Stimulated activated CD4-positive, alpha-beta T cell treated with anti-CD3 and anti-CD28 coated beads, Interleukin-12 subunit alpha, Interleukin-12 subunit beta, amount 100 ng/mL, for 48 hours (primary cell): ENCODE measurements at places on chromosomes 13 and 19.

DNA sequence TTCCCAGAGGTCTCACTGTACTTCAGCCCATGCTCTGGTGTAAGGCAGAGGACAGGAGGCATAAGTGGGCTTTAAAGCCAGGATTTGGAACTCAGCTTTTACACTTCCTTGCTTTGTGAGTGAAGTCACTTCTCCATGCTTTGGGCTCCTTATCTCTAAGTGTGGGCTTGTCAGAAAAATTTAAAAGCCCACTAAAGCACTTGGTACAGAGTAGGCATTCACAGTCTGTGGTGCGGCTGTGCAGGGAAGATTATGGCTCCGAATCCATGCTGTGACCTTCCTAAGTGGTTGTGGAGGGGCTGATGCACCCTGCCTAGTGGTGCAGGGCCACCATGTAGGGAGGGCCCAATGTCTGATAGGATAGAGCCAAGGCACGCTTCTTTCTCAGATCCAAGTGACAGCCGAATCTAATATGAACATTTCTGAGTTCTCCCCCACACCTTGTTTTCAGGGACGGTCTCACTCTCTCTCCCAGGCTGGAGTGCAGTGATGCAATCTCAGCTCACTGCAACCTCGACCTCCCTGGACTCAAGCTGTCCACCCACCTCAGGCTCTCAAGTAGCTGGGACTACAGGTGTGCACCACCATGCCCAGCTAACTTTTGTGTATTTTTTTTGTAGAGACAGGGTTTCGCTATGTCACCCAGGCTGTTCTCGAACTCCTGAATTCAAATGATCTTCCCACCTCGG is 6.9 kb downstream of the TIMM29 start:
- DNase-seq = no peak

- DNase-seq = no peak
These were observed 291.5 kb downstream of the ZNF536 start for GRCh38 chr19:30663611-30664174.

DNA sequence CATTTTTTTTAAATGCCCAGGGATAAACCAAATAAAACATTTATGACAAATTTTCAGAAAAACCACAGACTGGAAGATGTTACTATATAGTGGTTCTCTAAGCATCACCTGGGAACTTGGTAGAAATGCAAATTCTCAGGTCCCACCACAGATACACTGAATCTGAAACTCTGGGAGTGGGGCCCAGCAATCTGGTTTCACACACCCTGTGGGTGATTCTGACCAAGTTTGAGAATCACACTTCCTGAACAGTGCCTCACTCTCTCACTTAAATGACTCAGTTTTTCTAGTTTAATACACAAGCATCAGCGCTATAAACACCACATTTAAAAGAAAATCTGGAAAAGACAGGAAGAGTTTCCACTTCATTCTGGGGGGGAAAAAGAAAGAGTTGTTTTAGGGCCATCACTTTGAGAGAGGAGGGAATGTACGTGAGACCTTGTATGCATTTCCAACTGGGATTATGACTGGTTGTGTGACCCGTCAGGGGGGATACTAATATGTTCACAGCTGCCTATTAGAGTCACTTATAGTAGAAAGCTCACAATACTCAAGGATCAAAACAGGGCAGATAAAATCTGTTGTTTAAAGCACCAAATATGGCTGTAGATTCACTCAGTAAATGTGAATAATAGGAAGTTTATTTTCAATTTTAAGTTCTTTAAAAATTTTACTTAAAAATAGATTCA is 567.7 kb downstream of the GPC6 start:
- DNase-seq = peak; percentile 62

GRCh38 chr13:112771877-112772538 is 82.2 kb downstream of the ATP11A start:
- DNase-seq = no peak

- no peak for DNase-seq
These were observed 21.5 kb downstream of the URI1 start for GRCh38 chr19:29963576-29963975.

- DNase-seq = no peak
These were observed 396.9 kb upstream of the SLITRK1 start for GRCh38 chr13:84279166-84279565.

DNA sequence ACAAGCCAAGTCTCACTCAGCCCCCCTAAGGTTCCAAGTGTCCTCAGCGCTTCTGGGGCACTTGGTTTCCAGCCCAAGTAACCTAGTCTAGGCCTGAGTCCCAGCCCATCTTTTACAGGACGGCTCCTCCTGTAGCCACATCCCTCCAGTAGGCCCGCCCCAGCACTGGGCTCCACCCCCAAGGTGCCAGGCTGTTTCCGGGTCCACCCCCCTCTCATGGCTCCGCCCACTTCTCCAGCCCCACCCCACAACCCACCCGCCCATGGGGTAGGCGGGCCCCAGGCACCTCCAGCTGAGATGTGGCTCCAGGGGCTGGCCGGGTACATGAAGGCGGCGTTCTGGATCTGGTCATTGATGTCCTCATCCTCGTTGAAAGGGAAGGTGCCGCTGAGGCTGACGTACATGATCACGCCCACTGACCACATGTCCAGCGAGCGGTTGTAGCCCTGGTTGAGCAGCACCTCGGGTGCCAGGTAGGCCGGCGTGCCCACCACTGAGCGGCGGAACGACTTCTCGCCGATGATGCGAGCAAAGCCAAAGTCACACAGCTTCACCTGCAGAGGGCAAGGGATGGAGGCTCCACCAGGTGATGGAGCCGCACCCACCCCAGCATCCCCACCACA is 17.2 kb upstream of the DACT3 start:
- DNase-seq = peak; percentile 62

- DNase-seq = no peak
These were observed 165.9 kb downstream of the B3GLCT start for GRCh38 chr13:31365630-31366029.

DNA sequence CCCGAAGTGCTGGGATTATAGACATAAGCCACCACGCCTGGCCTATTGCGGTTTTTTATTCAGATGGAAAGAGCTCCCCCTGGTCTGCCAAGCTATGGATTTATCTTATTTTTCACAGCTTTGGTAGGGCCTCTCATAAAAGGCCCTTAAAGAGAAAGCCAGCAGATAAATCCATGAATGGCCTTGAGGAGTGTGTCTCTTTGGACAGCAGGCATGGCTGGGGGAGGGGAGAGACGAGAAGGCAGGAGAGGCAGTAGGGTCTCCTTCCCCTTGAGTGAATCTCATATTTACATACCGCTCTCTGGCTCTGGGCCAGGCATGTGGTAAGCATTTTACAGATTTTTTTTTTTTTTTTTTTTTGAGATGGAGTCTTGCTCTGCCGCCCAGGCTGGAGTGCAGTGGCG is 25.2 kb downstream of the MARK4 start:
- DNase-seq = no peak

GRCh38 chr13:43489233-43489632 is 297.5 kb downstream of the ENOX1 start:
- no peak for DNase-seq

DNA sequence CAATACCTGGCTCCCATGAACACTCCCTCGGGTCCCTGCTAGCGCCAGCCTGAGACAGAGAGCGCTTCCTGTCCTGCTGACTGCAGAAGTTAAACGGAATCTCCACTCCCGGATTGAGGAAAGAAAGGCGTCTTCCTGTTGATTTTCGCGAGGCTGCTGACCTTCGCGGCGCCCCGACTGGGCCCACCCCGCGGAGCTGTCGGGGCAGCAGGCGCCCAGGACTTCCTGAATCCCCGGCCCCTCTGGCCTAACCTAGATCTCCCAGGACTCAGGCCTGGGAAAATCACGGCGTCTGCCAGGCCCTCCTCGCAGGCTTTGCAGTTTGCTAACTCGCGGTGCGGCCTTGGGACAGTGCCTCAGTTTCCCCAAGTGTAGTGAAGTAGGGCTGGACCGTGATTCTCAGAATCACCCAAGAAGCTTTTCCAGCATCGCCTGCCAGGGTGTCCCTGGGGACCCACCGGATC is 108.8 kb downstream of the KCTD15 start:
- DNase-seq = no peak

DNA sequence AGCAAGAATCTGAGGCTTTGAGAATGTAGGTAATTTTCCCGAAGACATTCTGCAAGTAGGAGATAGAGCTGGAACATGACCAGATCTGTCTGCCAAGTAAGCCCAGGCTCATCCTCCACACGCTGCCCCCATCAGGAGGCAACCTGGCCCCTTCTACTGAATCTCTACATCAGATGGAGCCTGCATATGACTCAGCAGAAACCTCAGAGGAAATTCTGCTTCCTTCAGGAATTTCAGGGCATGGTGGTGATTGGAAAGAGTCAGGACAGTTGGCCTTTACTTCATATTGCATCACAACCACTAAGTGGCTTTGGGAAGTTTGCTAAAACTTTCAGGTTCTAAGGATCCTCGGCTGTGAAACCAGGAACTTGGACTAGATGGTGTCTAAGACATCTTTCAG is 85.2 kb downstream of the LRRC63 start:
- no peak for DNase-seq

GRCh38 chr13:50396001-50396400 is 380.8 kb downstream of the KCNRG start:
- no peak for DNase-seq

DNA sequence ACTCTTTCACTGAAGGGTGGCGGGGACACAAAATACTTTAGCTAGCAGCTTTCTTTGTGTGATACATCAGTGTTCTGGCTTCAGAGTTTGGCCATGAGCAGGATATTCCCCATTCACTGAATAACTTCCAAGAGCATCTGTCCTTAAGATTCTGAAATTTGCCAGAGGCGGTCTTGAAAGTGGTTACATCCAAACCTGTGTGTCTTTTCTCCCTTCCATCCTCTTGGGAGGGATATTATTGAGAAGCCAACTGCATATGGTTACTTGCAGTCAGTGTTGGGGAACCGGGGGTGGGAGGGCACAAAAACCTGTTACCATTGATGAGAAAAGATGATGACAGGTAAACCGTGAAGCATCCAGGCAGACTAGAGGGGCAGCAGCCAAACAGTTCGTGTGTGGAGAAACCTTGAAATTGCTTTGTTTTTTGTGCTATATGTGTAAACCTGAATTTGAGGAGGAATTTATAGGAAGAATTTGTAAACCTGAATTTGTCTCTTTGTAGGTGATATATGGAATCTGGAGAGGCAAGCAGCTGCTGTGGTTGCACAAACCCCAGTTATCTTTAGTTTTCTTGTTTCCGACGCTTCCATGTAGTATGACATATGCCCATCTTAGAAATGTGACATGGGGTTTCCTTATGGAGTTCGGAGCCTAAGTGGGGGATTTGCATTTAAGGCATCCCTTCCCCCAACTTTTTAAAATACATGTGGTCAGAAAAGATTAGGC is 104.8 kb downstream of the WDFY2 start:
- no peak for DNase-seq

GRCh38 chr19:47790398-47790814 is 11.9 kb downstream of the SELENOW start:
- peak; percentile 86 for DNase-seq

DNA sequence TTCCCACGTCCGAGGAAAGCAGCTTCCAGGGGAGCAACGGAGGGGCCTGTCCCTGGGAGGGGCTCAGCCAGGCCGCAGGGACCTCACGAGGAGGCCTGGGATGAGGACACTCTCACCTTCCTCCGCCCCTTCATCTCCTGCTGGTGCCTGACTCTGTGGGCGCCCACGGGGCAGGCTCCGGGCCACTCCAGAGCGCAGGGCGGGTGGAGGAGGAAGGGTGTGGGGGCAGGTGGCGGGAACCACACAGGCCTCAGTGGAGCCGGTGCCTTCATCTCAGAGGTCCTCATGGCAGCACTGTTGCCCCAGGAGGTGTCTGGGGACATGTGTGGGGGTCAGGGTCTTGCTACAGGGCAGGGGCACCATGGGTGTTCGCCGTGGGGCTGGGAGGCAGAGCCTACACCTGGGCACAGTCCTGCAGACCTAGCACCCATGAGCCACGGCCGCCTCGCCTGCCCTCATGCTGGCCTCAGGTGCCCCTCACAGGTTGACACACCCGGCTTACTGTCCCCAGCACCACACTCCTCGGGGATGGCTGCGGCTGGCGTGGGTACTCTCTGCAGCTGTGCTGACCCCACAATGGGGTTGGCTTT is 10.1 kb upstream of the TMEM255B start:
- no peak for DNase-seq

- DNase-seq = no peak
These were observed 147.2 kb downstream of the MIPEP start for GRCh38 chr13:23741879-23742510.

- DNase-seq = no peak
These were observed 17.7 kb upstream of the UPF1 start for GRCh38 chr19:18814063-18814462.

DNA sequence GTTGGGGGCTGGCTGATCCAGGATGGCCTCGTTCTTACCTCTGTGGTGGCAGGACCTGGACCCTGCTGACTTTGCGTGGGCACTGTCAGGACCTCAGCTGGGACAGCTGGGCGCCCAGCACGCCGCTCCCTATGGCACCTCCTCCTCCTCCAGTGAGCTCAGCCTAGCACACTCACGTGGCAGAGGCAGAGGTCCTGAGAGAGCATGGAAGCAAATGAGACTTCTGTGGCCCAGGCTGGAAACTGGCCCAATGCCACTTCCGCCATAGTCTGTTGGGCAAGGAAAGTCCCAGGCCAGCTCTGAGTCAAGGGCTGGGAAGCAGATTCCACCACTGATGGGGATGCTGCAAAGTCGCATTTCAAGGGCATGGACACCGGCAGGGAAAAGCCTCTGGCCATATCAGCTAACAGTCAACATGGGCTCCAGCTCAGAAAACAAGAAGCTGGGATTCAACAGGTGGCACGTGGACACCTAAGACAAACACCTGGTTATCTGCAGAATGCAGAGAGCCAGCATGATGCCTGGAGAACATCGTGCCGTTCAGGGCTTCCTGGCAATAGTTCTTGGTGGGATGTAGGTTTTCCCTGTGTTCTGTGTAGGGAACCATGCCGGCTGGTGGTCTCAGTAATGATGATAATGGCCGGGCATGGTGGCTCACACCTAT is 16.7 kb downstream of the MYBPC2 start:
- no peak for DNase-seq
